ENCODE measurements at places on chromosomes 7 and 10.
A peak's percentile ranks its signal among the peaks of the same experiment; 100 is the strongest.

GRCh38 chr7:98077762-98078161 lies 28.9 kb upstream of the LMTK2 start:
- no peak for DNase-seq

DNA sequence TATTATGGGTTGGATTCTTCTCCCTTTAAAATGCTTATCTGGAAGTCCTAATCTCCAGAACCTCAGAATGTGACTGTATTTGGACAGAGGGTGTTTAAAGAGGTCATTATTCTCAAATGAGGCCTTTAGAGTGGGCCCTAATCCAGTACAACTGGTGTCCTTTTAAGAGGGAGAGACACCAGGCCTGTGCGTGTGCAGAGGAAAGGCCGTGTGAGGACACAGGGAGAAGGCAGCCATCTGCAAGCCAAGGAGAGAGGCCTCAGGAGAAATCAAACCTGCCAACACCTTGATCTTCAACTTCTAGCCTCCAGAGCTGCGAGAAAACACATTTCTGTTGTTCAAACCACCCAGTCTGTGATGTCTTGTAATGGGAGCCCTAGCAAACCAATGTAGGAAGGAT lies 235.4 kb upstream of the MYO3A start:
- no peak for DNase-seq

GRCh38 chr7:16318989-16319915 lies 102.1 kb downstream of the CRPPA start:
- DNase-seq, result no peak

DNA sequence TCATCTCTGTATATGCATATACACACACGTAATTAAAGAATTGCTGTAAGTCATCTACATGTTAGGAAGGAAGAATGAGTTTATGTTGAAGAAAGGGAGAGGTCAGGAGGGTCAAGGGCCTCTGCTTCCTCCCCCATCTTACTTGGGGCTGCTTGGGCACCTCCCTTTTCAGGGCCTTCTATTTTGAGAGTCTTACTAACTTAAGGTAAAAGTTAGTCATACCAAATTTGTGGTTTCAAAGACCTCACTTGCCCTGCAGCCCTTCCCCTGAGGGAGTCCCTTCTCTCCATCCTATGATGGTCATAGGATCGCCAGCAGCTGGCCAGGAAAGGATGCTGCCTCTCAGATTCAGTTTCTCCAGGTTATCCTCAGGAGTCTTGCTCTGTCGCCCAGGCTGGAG lies 2.6 kb downstream of the PLEKHS1 start:
- DNase-seq, result no peak

DNA sequence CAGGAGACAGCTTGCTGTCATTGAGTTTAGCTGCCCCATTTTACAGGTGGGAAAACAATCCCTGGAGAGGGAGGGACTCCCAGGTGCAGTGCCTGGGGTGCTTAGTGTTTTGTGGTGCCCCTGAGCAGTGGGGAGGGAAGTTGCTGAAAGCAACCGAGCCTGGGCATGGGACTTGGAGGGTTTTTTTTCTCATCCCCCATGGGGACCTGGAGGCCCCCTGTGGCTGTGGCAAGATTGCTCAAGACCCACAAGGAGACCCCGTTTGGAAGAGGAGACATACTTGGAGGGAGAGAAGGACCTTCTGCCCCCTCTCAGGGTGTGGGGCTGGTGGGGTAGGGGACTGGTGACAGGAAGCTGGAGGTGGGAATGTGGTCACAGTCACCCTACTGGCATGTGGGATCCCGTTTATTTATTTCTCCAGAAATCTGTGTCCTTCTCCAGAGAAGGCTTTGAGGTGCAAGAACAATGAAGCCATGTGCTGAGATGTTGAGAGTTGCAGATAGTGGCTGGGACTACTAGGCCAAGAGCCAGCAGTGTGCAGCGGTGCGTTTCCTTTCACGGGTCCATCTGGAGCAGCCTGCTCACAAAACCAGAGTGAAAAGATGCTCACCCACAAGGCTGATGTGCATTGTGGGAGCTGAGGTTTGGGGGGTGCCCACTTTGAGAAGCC lies 21.5 kb downstream of the ZMIZ1 start:
- DNase-seq, result no peak

GRCh38 chr10:73950155-73950948 lies 39.4 kb downstream of the PLAU start:
- DNase-seq, result no peak

GRCh38 chr7:134140889-134141867 lies 14.0 kb downstream of the LRGUK start:
- peak; percentile 82 for DNase-seq

DNA sequence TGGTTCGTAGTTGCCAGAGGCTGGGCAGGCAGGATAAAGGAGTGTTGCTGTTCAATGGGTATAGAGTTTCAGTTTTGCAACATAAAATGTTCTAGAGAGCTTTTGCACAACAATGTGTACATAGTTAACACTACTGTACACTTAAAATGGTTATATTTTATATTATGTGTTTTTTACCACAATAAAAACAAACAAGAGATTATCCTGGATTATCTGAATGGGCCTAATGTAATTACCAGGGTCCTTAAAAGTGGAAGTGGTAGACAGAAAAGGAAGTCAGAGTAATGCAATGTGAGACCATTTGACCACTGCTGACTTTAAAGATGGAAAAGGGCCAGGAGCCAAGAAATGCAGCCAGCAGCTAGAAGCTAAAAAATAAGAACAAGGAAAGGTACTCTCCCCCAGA lies 159.7 kb downstream of the SGMS1 start:
- DNase-seq, result no peak

DNA sequence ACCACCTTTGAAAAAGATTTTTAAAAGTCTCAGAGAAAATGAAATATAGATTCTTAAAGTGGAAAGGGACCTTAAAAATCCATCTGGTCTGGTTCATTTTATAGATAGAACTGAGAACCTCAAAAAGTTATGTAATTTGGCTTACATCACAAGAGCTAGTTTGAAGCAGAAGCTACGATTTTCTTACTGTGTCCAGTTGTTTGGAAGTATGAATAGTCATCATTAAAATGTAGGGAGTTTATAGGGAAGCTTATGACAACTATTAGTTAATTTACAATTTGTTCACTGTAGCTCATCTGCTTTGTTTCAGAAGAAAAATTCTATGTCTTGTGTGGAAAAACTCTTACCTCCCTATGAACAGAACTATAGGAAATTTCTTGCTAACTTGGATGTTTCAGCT lies 26.9 kb downstream of the ZEB1 start:
- DNase-seq, result no peak

DNA sequence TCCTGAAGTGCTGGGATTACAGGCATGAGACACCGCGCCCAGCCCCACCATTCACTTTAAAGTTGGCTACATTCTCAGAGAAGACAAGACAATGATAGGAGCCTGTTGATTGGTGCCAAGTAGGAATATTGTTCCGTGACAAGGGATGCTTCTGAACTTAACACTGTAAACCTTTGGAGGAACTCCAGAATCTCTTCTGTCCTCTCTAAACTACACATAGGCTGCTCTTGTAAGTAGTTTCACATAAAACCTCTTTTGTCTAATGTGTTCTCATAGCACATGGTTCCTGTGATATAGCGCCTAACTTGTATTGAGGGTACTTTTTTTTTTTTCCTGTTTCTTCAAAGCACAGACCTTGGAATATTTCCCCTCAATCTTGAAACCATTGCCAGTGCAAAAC lies 3.6 kb upstream of the COPG2 start:
- no peak for DNase-seq

DNA sequence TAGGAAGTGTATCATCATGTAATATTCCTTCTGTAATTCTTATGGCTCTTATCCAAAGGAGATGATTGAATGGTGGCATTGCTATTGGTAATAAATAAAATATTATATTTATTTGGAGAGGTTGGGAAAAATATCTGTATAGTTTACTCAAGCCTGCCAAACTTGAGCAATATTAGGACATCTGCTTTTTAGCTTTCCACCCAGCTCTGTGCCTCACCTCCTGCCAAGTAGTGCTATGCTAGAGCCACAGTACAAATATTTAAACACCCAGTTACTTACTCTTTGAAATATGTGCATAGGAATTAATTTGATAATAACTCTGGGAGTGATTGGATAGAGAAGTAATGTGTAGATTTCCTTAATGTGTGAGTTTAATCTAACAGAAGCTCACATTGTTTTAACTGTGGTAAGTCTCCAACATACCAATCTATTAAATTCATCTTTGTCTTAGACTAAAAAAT lies 129.2 kb downstream of the BBS9 start:
- DNase-seq, result no peak

GRCh38 chr7:108094346-108094745 lies 35.8 kb downstream of the LAMB4 start:
- DNase-seq, result no peak

- no peak for DNase-seq
These were observed 163.6 kb downstream of the CDK14 start for GRCh38 chr7:90759710-90760109.

DNA sequence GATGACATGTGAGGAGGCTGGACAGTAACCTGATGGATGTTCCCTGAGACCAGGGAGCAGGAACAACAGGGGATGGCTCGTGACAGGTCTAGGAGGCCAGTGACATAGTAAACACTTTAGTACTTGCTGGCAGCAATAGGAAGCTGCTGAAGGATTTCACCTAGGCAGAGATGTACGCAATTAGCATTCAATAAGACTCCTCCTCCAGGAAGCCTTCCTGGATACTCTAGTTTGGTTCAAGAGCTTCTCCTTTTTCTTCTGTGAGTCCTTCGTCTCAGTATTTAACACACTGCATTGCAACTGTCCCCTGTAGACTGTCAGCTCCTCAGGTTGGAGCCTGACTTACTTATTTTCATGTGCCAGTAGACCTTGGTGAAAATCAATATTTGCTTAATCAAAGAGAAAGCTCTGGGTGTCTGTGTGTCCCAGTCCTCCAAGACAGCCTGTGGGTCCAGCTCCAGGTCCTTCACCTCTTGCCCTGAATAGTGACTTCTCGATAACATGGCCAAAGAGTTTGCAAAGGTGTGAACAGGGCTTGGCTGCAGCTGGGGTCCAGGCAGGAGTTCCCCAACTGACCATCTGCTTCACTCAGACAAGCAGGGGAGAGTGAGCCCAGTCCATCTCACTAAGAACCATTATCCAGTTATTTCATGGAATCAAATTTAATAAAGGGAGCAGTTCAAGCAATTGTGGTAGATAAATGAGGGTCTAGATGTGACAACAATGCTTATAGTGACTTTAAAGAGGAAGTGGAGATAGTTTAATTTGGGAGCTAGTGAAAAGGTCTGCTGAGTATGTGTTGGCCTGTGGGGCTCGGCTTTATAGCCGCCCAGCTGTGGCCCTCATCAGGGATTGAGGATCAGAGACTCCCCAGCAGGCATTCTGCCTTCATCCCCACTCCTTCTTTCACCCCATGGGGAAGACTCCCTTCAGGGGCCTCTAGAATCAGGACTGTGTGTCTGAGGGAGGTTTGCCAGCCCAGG lies 9.4 kb downstream of the TMEM273 start:
- no peak for DNase-seq

DNA sequence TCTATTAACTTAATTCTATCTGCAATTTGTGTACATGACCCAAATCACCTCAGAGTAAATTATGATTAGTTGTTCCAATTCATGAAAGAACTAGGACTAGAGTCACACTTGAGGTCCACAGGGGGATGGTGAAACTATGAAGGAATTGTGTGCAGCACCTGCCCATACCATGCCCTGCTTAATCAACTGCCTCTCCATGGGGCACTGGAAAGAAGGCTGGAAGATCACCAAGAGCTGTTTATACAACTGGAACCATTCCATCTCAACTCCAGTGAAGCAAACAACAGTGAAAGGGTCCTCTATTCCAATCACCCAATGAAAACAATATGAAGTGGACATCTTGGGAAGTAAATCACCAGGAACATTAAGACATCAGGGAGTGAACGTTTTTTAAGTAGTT lies 98.7 kb upstream of the SEMA3D start:
- DNase-seq, result no peak

GRCh38 chr10:380313-380940 lies 245.2 kb downstream of the ZMYND11 start:
- DNase-seq, result no peak

GRCh38 chr10:49431426-49431825 lies 35.5 kb upstream of the DRGX start:
- no peak for DNase-seq

- DNase-seq, result no peak
These were observed 9.4 kb upstream of the CACUL1 start for GRCh38 chr10:118764195-118764594.

- no peak for DNase-seq
These were observed 19.8 kb downstream of the C10orf71 start for GRCh38 chr10:49318755-49319154.

DNA sequence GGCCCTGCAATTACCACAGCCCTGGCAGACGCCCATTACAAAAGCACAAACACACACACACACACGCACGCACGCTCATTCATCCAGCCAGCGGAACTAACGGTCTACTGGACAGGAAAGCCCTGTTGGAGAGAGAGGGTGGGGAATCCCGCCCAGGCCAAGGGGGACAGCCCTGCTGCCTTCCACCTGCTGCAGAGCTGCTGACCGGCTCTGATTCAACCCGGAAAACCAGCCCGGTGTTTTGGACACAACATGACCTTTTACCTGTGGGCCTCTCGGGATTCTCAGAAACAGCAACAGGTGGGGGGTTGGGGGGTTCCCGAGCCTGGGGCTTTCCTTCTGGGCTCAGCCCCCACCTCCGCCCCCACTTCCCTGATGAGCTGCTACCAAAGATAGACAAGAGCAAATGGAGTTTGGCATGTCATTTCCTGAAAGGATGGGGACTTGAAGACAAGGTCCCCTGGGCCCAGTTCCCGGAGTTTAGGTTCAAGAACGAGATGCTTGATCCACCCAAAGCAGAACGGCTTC lies 18.5 kb upstream of the SERPINE1 start:
- DNase-seq, result peak; percentile 53

DNA sequence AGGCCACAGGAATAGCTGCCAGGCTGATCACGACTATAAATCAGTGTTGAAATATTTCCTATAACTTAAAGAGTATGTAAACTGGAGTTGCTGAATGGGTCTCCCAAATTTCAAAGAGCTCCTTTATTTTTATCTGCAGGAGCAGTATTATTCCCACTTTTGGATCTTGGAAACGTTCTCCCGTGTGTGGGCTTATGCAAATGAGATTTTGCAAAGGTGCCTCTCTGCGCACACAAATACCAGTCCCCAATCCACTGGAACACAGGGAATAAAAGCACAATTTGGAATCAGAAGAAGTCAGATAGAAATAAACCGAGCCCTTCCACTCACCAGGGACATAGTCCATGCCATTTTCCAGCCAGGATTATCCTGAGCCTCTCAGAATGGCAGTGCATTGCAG lies 350.2 kb upstream of the CELF2 start:
- no peak for DNase-seq

DNA sequence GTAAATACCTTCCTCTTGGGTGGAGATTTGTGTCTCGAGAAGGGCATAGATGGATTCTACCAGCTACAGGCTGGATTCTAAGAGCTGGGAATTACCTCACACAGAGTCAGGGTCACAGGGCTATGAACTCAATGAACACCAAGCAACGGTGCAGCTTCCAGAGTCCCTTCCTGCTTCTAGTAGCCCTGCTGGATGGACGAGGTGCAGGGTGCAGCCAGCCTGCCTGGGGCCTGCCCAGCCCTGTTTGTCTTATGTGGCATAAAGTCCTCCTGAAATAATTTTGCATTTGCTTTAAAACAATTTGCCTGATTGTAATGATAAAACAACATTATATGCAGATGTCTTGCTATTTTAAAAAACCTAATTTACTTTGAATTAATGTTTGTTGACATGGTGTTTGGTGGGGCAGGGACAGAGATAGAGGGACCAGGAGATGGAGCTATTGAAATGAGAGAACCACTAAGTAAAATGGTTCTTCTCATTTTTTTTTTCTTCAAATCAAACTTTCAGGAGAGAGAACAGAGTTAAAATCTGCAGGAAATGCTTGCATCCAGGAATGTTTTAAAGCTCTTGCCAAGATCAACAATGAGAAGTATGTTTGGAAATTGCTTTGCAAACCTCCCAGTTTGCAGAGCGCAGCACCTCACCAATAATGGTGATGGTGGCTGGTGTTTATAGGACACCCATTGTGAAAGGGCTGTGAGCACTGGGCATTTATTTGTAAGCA lies 305.4 kb upstream of the PODXL start:
- DNase-seq, result no peak

Measured in retina (tissue), 1 donor.